H9 (cell line): ENCODE measurements at places on chromosomes 6 and 20.

- DNase-seq, result no peak
These were observed 138.5 kb downstream of the UST start for GRCh38 chr6:148885136-148885865.

GRCh38 chr20:48828734-48829460 lies 1.1 kb upstream of the PREX1 start:
- DNase-seq, result no peak

DNA sequence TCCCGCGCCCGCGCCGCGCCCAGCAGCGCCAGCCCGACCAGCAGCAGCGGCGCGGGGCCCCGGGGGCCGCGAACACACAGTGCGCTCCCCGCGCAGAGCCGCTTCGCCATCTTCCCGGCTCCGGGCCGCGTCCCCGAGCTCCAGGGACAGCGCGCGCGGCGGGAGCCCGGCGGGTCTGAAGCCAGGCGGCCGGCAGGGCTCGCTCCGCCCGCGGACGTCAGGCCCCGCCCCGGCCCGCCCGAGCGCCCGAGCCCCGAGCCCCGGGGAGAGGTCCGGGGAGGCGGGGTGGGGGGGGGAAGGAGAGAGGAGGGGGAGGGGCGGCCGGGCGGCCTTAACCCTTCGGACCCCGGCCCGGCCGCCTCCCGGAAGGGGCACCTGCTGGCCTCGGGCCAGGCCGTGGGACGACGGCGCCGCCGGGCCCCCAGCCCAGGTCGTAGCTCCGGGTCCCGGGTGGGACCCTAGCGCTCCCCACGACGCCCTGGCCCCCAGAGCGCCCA lies at the start of gene LAMA5:
Gene LAMA5, minus strand, starts transcription at position 177 of the 497 bp plus-strand sequence. Its CDS starts 67 bp downstream, at position 110.
- peak; percentile 76 for DNase-seq

DNA sequence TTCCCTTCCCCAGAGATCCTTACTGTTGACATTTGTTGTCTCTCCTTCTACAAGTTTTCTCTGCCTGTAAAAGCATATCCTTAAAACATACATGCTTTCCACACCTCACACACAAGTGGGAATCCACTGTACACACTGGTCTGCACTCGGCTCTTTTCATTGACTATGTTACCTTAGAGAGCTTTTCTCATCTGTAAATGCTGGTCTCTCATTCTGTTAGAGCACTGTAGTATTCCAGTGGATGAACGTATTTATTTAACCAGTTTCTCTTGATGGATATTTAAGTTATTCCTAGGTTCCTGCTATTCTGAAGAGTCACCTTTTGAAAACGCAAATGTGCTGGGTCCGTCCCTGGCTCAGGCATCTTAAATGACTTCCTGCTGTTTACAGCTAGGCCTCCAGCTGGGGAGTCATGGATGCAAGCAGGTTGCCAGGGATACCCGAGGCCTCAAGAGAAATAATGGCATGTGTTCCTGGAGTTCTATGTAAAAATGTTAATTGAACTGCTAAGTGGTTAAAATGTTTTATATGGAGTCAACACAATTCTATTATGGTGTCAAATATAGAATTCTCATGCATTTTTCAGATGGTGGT lies 61.1 kb upstream of the TGM3 start:
- peak; percentile 68 for DNase-seq

DNA sequence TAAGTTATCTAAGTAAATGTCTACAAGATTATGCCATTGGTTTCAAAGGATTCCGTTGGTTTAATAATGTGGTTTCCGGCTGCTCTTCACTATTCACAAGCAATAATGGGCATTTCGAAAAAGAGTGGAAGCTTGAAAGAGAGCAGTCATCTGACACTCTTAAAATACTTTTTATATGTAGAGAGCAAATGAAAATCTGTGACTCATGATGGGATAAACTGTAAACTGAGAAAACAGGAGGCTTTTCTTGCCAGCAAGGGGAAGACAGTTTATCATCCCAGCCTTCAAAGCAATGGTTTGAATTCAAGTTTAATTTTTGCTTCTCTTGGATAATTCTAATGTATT lies 145.7 kb downstream of the KHDC1L start:
- no peak for DNase-seq

DNA sequence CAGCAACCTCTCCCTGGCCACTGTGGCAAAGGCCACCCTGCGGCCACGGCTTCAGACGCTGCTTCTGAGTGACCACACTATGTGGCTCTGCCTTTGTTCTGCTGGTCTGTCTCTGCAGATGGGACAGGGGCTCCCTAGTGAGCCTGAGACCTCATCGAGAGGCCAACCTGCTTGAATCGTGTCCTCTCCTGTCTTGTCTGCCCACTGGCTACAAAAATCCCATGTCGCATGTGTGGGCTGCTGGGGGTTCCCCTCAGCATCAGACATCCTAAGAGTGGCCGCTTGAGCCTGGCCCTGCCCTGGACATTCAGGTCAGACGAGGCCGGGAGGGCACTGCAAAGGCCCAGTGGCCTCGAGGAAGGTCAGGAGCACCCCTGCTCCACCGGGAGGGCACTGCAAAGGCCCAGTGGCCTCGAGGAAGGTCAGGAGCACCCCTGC lies 222.9 kb downstream of the DLL1 start:
- no peak for DNase-seq

DNA sequence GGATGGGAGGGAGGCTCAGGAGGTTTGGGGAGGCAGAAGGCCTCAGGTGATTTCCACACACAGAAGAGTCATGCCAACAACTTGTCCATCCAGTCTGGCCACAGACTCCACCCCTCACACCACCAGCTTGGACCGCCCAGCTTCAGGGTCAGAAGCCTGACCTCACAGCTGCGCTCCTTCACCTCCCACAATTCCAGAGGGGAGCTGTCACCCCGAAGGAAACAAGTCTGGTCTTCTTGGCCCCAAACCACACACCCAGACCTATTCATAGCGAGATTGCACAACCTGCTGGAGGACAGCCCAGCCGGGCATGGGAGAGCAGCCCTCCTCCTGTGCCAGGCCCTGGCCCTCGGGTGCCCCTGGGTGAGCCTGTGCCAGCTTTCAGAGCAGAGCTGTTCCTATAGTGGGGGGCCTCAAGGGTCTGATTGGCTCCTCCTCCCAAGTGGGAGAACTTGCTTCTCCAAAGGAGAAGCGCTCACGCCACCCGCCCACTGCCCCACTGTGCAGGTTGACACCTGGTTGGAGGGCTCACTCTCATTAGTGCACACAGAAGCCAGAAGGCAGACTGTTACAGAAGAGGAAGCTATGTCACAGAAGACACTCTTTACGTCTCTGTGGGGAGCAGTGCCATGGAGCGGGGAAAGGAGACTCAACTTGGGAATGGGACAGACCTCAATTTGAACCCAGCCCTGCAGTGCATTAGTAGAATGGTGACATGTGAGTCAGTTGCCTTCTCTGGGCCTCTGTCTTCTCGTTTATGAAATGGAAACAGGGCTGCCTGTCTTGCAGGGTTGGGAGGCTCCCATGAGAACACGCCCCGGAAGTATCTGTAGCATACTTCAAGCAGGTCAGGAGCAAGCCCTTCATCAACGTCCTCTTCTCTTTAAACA lies 128.8 kb downstream of the FOXO3 start:
- DNase-seq, result no peak

GRCh38 chr6:106415921-106416320 lies 55.4 kb downstream of the CRYBG1 start:
- DNase-seq, result no peak

- peak; percentile 69 for DNase-seq
These were observed 670.8 kb downstream of the PRKN start for GRCh38 chr6:162056745-162057144.

DNA sequence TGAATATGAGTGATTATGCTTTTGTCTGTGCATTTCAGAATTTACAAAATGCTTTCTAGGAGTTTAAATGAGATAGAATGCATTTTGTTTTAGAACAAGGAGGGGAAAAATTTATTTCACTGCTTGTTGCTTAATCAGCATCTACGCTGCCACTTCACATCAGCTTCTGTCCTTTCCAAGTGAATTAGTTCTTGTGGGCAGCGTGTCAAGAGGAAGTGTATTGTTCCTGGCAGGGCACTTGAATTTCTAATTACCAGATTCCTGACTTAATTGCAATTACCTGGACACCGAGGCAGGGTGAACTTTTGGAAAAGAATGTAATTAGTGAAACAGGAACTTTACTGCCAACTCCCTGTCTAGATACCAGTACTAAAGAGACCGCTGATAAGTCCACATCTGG lies 263.5 kb downstream of the TMEM242 start:
- no peak for DNase-seq

DNA sequence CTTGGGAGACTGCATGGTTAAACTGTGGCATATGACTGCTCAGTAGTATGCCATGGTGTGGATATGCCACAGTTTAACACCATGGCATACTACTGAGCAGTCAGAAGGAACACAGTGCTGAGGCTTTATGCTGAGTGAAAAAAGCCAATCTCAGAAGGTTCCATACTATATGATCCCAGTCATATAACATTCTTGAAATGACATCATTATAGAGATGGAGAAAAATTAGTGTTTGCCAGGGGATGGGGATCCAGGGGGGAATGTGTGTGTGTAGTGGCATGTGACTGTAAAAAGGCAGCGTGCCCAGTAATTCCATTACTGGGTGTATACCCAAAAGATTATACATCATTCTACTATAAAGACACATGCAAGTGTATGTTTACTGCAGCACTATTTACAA lies 85.8 kb downstream of the FOXF2 start:
- no peak for DNase-seq

DNA sequence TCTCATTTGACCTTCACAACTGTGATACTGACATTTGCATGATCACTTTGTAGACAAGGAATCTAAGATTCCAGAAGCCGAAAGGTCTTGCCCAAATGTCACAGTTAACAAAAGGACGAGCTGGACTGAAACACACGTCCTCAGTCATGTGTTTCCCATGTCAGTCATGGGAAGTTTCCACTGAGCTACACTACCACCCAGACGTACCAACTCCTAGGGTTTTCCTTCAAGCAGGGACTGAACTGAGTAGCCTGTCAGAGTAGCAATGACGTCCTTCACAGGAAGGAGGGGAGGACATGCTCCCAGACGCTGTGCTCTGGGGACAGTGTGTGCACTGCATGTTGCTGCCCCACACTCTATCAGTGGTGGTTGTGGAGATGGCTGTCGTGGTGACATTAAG lies 215.8 kb upstream of the SMLR1 start:
- DNase-seq, result no peak

DNA sequence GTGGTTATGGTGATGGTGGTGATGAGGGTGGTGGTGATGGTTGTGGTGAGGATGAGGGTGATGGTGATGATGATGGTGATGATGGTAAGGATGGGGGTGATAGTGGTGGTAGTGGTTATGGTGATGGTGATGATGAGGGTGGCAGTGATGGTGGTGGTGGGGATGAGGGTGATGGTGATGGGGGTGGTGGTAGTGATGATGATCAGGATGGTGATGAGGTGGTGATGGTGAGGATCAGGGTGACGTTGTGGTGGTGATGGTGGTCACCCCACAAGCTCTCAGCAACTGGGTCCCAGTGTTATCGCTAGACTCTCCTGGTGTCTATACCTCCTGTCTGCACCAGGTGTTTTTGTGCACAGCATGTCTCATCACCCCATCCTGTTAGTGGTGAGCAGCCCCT lies 85.0 kb downstream of the TMEM242 start:
- no peak for DNase-seq

DNA sequence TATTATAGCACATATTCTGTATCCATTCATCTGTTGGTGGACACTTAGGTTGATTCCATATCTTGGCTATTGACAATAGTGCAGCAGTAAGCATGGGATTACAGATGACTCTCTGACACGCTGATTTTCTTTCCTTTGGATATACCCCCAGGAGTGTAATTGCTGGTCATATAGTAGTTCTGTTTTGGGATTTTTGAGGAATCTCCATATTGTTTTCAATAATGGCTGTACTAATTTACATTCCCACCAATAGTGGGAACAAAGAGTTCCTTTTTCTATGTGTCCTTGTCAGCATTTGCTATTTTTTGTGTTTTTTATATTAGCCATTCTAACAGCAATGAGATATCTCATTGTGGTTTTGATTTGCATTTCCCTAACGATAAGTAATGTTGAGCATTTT lies 309.0 kb upstream of the JARID2 start:
- DNase-seq, result no peak

GRCh38 chr20:51385646-51386530 lies 156.6 kb downstream of the NFATC2 start:
- peak; percentile 71 for DNase-seq

- DNase-seq, result no peak
These were observed 637 bp downstream of the UBR2 start for GRCh38 chr6:42564506-42564825.

DNA sequence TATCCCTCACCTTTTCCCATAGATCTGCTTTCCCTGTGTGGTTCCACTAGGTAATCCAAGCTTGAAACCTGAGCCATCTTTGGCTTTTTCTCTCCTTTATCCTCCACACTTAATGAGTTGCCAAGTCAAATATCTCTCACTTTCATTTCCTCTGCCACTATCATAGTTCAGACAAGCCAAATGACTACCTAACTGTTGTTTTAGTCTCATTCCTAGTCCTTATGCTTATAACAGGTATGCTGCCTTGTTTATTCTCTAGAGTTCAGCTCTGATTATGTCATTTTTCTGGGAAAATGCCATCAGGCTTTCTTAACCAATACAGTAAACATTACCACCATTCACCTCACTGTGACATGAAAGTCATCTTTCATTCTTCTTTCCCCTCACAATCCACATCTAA lies 6.5 kb downstream of the EFHC1 start:
- no peak for DNase-seq

DNA sequence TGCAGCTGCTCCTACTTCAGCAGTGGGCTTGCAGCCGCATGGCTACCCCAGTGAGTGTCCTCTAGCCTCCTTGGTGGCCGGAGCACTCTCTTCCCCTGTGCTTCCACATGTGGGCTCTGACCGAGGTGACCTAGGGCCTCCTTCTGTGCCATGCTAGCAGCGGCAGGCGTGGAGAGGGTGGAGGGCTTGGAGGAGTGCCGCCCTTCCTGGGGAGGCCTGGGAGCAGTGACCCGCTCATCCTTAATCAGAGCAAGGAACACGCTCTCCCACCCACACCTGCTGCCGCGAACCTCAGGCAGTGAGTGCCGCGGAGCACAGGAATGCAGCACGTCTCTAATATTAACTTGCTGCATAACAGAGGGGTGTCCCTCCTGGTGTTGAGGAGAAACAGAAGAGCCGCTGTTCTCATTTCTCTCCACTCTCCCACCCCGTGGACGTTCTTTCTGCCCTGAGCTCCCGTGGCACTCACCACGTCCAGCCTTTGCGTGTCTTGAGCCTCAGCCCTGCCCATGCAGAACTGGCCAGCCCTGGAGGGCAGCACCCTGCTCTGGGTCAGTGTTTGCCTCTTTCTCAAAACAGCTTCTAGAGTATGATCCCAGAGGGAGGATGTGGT lies 31.9 kb downstream of the DUSP22 start:
- DNase-seq, result no peak

DNA sequence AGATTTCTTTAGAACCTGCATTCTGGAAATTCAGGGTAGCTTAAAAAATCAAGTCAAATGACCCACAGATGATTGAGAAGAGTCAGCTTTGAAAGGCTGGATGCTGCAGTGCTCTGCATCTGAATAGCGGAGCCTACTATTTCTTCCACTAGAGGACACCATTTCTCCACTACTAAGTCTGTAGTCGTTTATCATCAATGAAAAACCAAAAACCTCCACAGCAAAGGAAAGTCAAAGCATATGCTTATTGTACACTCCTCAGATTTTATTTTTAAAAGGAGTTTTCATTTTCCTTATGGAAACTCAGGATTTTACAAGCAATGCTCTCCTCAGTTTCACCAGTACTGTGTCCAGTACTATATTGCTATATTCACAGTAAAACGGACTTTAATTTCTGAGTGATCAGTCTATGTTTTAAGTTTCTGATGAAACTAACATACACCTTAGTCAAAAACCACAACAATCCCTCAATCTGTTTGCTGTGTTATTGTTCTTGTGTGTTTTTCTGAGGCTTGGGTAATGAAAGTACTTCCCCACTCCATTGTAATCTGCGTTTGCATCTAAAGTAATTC lies 50.5 kb upstream of the ENPP5 start:
- DNase-seq, result no peak
